ENCODE measurements at places on chromosomes 3 and 15.

GRCh38 chr3:12910356-12911099, 69.2 kb upstream of the RPL32 start:
- DNase-seq, result no peak

GRCh38 chr15:27679731-27680471, 419.2 kb downstream of the OCA2 start:
- peak; percentile 62 for DNase-seq

DNA sequence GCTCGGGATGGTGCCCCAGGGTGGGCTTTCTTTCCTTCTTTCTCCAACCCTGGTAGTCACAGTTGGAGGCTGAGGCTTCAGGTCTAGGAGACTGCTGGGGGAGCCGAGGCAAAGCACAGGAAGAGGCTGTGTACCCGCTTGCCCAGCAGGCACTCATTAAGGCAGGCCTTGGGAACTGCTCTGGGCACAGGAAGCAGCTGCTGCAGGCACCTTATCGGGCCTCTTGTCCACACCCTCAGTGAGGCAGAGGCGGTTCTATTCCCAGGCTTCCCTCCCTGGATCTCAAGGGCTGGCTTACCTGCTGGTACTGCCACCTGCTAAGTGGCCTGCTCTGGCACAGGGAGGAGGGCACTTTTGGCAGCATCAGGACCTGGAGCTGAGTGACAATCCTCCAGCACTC, 15.8 kb upstream of the GRM2 start:
- DNase-seq, result no peak

- no peak for DNase-seq
Measured at GRCh38 chr15:95659656-95660055, 670.8 kb upstream of the NR2F2 start.

DNA sequence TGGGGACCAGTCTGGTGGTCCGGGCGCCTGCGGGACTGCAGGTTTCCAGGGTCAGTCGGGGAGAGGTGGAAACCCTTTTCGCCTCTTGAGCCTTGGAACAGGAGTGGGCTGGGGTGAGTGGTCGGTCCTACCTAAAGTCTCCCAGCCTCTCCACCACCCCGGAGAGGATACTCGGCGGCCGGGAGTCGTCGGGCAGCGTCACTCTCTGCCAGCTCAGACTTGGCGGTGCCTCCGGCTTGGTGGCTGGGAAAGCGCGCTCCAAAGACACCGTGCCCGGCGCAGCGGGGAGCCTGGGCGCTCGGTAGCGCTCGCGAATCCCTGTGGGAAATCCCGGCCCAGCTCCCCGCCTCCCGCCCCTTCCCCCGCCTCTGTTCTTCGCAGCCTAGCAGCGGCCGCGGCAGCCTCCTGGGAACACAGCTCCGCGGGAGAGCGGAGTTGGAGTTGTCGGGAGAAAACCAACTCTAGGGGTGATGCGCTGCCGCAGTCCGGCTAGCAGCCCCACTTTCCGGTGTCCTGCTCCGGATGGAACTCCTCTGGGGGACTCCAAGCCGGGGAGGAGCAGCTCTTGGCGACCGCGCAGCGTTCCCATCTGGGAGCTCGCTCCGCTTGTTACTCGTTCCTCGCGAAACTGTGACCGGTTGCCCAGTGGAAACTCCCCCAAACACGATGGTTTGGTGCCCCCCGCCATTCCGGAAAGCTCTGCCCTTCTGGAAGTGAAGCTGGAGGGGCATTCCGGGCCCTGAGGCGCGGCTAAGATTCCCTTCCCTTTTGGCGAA, 1.4 kb downstream of the EPHB1 start:
- no peak for DNase-seq

GRCh38 chr3:112689385-112689784, 48.4 kb upstream of the CCDC80 start:
- DNase-seq, result no peak

DNA sequence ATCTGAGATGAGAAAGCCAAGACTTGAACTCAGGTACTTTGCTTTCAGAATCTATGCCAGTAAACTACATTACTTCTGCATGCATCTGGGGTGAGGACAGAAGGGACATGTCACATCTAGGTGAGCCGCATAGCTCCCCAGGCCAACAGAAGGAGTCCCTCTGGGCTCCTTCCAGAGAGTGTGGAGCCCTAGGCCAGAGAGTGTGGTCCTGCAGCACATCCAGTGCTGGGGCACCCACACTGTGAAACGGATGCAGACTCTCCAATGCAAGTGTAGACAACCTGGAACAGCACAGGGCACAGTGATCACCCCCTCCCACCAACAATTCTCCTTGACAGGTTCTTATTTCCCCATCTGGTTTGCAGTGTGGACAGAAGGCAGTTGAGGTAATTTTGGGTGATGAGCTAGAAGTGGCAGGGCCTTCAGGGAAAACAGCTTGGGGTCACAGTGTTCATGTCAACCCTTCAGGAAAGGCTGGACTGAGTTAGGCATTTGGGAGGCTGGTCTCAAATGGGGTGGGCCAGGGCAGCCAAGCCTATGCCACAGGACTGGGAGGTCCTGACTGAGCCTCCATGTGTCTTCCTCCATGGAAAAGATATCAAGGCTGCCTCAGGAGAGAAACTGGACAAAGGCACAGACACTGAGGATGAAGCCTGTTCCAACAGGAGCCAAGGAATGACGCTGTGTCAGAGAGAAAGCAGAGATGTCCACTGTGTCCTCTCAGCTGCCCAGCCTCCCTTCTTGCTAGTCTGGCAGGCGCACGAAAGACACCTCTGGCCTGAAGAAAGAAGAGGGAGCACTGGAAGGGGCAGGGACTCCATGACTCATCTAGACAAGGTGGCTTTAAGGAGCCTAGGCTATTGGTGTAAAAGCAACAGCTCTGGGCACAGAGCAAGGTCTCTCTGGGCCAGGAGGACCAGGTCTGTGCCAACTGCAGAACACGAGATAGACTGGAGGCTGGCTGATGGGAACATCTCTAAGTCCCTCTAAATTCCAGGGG, 1.7 kb downstream of the PLCD1 start:
- DNase-seq, result no peak

DNA sequence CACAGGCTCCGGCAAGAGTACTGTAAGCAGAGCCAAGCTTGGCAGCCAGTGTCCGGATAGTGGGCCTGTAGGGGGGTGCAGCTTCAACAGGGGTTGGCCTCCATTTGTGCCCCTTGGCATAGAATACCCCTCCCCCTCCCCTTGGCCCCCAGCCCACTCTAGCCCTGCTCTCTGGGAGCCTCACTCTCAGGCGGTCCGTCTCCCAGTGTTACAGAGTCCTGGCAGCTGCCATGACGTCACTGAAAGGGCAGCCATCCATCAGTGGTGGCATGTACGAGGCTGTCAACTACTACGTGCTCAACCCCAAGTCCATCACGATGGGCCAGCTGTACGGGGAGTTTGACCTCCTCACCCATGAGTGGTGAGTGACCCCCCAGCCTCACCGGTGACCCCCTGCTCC, 50.4 kb downstream of the DNAH1 start:
- no peak for DNase-seq

DNA sequence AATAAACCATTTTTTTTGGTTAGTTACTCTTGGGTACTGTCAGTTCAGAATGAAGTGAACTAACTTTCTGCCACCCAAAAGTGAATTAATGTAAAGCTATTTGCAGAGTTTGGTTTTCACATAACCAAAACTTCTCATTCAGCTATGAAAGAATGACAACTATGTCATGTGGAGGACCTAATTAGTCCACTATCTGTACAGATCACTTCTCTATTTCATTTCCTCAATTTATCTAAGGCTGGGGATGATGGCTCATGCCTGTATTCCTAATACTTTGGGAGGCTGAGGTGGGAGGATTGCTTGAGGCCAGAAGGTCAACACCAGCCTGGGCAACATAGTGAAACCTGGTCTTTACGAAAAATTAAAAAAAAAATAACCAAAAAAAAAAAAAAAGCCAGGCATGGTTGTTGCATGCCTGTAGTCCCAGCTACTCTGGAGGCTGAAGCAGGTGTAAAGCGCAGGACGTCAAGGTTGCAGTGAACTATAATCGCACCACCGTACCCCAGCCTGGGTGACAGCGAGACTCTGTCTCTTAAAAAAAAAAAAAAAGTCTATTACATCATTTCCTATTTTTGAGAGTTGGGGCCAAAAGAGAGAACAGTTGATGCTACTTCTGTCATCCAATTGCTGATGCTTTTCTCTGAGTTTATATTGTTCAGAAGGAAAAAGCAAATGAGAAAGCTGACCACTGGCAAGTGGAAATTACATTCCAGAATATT, 8.7 kb downstream of the HYPK start:
- no peak for DNase-seq

DNA sequence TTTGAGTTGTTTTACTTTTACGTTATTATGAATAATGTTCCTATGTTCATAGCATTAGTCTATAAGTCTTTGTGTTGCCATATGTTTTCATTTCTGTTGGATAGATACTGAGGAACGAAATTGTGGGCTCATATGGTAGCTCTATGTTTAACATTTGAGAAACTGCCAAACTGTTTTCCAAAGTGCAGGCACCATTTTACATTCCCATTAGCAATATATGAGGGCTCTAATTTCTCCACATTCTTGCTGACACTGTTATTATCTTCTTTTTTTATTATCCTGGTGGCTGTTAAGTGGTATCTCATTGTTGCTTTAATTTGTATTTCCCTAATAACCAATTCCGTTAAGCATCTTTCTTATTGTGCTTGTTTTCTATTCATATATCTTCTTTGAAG, 1.8 kb upstream of the PIK3R4 start:
- DNase-seq, result no peak

GRCh38 chr3:39705351-39705900, 104.0 kb upstream of the MYRIP start:
- DNase-seq, result no peak

DNA sequence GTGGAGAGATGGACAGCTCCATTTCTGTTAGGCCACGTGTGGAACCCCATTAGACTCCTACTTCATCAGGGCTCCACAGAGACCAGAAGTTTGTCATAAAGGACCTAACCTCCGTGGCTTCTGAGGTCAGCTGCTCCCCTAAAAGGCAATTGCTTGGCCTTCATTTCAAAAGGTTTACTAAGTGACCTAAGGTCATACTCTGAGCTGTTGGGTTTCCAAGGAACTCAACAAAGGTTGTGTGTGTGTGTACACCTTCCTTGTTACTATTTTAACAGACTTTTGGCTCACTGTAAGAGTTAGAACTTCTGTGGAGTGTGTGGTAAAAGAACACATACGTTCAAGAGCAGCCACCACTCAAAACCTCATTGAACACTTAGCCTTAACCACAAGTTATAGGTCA, 73.9 kb downstream of the SEC22A start:
- DNase-seq, result no peak

GRCh38 chr3:81270603-81271379, 490.7 kb downstream of the GBE1 start:
- no peak for DNase-seq

DNA sequence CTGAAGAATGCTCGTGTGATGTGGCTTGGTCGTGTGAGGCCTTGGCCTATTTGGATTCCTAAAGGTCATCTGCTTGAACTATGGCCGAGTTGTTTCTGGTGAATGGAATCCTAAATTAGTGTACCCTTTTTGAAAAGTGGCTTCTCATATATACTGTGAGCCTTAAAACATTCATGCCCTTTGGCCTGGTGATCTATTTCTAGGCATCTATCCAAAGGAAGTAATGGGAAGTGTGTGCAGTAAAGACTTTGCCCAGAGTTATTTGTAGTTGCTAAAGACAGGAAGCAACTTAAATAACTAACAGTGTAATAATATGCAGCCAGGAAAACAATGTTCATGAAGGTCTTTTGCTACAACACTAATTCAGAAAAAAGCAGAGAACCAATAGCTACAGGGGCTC, 3.0 kb downstream of the DGKG start:
- DNase-seq, result no peak

DNA sequence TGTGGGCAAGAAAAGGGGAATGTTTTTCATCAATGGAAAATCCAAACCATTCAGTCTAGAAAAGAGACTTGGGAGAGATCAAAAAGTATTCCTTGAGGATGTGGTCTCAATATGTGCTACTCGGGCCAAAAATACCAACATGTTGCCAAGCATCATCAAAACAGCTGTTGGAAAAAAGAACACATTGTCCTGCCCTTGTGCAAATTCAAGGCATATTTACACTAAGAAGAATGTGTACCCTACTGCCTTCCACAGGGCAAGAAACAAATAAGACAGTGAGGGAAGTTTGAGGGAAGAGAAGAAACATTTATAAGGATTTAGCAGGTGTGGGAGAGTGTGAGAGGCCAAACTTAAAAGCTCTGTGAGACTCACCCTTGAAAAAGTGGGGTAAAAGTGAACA, 252.1 kb downstream of the NTRK3 start:
- DNase-seq, result no peak

DNA sequence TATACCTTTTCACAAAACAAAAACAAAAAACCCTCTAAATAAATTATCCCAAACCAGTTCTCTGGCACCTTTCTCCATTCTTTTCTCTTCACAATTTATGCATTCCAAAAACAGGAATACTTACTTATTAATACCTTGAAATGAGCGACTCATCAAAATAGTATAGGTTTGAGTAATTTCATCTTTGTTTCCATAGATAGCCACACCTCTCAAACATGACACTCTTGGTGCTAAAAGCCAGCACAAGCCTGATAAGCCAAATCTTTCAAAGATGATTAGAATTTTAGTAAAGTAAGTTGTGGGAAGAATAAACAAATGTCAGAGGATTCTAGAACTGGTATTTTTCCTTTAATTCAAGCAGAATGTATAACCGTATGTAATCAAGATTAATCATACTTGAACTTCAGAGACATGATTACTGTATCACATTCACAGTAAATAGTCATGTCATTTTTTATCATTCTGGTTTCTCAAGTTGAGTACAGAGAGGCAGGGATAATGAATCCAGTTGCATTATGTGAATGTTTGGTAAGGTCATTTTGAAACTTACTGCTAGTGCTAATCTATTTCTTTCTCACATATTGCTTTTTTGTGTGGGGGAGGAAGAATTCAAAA, 12.1 kb upstream of the WDR5B start:
- DNase-seq, result no peak

DNA sequence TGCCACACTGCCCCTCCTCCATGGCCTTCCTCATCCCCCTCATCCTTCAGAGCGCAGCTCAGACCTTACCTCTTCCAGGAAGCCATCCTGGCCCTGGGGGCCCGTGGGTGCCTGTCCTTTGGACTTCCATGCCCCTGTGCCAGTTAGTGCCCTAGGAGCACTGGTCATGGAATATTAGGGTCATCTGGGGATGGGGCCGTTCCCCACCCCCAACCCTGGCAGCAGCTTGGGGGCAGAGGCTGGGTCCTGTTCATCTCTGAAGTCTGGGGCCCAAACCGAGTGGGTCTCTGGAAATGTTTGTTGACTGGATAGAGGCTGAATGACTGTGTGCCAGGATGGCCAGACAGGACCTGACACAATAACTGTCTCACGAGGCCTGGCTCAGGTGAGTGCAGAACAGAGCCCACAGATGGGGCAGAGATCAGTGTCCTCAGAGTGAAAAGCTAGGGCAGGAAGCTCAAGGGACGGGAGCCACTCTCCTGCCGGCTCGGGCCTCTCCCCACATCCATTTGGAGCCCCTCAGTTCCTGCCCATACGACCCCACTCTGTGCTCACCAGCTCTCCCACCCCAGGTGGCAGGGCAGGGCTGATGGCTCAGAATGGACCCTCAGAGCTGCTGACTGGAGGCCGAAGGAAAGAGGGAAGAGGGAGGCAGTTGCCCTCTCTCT, 62.5 kb downstream of the TLE3 start:
- DNase-seq, result no peak
